ENCODE measurements at places on chromosomes 11 and 22.

GRCh38 chr11:73317373-73317772, 9.3 kb downstream of the ARHGEF17 start:
- DNase-seq = no peak

DNA sequence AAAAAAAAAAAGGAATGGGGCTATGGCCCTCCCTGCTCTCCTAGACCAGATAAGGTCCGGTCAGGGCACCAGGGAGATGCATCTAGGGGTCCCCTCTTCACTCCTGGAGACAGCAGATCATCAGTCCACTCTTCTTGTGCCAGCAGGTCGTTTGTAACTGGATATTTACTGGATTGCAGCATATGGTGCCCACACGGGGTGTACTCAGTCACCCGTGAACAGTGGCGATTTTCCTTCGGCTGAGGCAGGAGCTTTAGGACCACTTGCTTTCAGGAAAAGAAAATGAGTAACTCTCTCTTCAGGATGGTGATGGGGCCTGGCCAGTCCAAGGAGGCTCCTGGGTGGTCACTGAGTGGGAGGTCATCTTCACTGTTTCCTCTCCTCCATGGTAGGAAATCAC, 38.3 kb upstream of the RAB1B start:
- no peak for DNase-seq

DNA sequence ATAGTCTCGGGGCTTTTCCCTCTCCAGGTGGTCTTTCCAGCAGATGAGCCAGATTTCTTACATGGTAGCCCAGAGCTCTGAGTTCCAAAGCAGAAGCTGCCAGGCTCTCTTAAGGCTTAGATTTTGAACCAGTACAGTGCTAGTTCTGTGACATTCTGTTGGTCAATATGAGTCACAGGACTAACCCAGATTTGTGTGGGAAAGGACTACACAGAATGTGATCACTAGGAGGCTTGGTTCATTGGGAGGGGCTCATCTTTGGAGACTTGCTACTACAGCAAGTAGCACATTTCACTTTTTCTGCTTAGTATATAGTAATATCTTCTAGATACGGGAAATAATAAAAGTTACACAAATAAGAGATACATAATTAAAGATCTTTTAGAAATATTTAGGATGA, 24.1 kb downstream of the RNF214 start:
- peak; percentile 75 for DNase-seq

- DNase-seq = peak; percentile 65
These were observed 23.3 kb downstream of the ARL14EP start for GRCh38 chr11:30346068-30346688.

- peak; percentile 49 for DNase-seq
These were observed 203.7 kb upstream of the DDI1 start for GRCh38 chr11:103832762-103833161.

GRCh38 chr11:61739966-61740365, 12.5 kb upstream of the MYRF start:
- DNase-seq = no peak

DNA sequence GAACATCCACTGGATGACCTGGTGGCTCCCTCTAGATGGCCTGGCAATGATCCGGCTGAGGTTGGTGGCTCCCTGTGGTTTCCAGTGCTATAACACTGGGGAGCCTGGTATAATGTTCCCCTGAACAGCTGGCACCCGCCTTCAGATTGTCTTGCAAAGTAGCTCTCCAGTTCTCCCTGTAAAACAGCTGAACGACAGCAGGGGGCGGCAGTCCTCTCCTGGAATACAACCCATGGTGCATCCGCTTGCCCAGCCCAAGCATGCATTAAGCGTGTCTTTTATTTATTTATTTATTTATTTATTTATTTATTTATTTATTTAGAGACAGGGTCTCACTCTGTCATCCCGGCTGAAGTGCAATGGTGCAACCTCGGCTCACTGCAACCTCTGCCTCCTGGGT, 258.9 kb downstream of the BUD13 start:
- peak; percentile 42 for DNase-seq

- DNase-seq = no peak
These were observed 20.9 kb upstream of the DRD2 start for GRCh38 chr11:113496026-113496651.

- peak; percentile 98 for DNase-seq
These were observed 42.4 kb upstream of the NAV2 start for GRCh38 chr11:19670030-19670791.

- no peak for DNase-seq
These were observed 339.1 kb upstream of the API5 start for GRCh38 chr11:42972741-42973140.

DNA sequence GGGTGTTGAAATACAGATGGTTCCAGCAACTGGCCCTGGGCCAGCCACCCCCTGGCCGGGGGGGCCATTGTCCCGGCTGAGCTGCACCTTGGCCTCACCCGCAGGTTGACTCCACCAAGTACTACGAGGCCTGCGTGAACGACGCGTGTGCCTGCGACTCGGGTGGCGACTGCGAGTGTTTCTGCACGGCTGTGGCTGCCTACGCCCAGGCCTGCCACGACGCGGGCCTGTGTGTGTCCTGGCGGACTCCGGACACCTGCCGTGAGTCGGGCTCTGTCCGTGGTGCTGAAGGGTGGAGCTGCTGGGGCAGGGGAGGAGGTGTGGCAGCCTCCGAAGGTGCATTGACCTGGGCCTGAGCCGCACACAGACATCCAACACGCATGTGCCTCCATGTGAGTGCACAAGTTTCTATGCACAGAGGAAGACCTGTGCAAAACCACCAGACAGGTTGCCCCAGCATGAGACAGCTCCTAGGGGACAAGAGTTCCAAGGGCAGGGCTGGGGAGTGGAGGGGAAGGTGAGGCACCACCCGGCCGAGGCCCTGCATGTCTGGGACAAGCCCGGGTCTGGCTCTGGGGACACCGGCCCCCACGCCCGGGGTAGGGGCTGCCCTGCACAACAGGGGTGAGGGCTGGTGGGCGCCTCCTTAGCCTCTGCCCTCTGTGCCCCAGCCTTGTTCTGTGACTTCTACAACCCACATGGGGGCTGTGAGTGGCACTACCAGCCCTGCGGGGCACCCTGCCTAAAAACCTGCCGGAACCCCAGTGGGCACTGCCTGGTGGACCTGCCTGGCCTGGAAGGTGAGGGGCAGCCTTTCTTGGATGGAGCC, 16.1 kb downstream of the MUC5B start:
- DNase-seq = no peak

GRCh38 chr11:11620921-11621572, 758 bp downstream of the GALNT18 start:
- DNase-seq = peak; percentile 11

- no peak for DNase-seq
These were observed at the start of gene SLC22A8 for GRCh38 chr11:63015521-63016215. Gene SLC22A8, minus strand, starts transcription at chr11:63015841. Its CDS starts 883 bp downstream, at chr11:63014958.

- DNase-seq = peak; percentile 100
These were observed 63.4 kb downstream of the NRXN2 start for GRCh38 chr11:64659417-64660144.

DNA sequence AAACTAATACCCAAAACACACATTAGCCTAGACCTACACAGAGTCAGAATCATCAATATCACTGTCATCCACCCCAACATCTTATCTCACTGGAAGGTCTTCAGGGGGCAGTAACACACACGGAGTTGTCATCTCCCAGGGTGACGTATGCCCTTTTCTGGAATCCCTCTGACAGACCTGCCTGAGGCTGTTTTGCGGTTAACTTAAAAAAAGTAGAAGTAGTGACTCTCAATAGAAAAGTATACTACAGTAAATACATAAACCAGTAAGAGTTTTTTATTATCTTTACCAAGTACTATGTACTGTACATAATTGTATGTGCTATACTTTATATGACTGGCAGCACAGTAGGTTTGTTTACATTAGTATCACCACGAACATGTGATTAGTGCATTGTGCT, 80.5 kb downstream of the PGR start:
- DNase-seq = no peak

DNA sequence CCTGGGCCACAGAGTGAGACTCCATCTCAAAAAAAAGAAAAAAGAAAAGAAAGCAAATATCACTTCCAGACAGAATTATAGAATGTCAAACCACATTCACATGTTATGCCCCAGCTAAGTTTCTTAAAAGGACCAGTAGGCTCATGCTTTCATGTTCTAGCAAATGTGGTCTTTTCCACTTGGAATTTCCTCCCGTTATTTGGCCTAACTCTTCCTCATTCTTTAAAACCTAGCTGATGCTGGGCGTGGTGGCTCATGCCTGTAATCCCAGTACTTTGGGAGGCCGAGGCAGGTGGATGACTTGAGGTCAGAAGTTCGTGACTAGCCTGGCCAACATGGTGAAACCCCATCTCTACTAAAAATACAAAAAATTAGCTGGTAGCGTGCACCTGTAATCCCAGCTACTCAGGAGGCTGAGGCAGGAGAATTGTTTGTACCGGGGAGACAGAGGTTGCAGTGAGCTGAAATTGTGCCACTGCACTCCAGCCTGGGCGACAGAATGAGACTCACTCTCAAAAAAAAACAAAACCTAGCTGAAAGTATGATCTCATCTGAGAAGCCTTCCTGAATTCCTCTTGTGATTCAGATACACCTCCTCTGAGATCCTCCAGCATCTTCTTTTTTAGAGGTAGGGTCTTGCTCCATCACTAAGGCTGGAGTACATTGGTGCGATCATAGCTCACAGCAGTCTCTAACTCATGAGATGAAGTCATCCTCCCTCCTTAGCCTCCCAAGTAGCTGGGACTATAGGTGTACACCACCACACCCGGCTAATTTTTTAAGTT, 50.4 kb downstream of the FCHSD2 start:
- peak; percentile 18 for DNase-seq

- DNase-seq = no peak
These were observed 28.5 kb upstream of the MUC5B start for GRCh38 chr11:1194231-1194976.

DNA sequence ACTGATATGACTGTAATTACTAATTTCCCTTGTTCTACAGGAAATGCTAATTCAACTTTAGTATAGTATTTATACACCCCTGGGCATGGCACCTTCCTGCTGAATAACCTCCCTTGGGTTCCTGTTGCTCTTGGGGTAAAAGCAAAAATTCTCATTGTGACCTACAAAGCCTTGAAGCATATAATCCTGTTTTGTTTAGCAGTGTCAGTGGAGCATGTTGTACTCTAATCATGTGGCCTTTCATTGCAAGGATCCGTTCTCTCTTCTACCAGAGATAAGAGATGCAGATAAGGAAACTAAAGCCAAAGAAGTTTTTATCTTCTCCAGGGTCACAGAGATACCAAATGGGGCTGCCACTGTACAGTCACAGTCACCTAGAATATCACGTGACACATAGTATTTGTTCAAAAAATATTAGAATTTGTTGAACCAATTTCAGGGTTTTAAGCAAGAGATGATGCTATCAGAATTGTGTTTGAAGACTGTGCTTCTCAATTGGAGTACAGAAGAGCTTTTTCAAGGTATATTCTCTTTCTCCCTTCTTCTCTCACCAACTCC, 25.1 kb downstream of the CSRP3 start:
- DNase-seq = no peak

DNA sequence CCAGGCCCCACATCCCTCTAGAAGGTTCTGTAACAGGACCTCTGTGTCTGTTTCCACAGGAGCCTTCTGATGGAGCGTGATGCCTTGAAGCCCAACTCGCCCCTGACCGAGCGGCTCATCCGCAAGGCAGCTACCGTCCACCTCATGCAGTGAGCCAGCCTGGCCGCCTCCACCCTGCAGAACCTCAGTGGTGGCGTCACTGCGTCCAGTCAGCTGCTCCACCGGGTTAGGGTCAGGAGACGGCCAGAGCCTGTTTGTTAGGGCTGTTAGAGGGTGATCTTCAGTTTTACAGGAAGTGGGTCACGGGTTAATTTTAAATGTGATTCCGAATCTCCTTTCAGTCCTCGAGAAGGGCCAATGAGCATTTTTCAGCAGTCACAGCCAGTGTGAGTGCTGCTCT, 3.9 kb upstream of the GTSE1 start:
- no peak for DNase-seq

DNA sequence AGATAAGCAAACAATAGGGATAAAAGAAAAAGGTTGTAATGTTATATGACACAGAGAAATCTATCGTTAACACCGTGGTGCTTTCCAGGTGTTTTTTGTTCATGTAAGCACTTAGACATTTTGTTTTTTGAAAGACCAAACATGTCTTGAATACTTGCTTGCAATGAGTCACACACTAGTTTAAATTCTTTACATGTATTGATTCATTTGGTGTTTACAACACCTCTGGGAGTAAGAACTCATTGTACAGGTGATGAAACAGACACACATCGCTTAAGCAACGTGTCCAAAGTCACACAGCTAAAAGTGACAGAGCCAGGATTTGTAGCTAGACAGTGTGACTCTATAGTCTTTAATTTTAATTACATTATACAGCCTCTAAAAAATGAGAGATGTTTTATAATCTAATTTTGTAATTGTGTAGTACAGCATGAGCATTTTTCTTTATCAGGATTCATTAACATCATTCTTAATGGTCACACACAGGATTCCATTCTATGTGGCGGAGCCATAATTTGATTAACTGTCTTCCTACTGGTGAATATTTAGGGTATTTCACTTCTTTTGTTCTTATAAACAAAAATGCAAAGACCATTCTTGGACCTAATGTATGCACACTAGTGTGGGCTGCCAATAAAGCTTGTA, 148.8 kb downstream of the DBX1 start:
- no peak for DNase-seq

- DNase-seq = no peak
These were observed 799 bp upstream of the CDC42BPG start for GRCh38 chr11:64845129-64845775.

- DNase-seq = no peak
These were observed 14.8 kb downstream of the SHISA8 start for GRCh38 chr22:41899992-41900651.

DNA sequence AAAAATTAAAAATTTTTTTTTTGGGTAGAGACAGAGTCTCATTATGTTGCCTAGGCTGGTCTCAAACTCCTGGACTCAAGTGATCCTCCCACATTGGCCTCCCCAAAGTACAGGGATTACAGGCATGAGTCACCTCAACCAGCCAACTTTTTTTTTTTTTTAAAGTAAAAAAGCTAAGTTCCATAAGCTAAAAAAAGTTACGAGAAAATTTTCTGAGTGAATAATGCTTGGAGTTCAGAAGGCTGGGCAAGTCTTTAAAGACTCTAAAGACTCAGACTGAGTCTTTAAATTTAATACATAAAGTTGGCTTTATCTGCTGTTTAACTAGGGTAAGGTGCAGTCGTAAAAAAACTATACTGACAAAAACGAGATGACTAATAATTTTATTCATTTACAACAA, 5.6 kb downstream of the DDX6 start:
- peak; percentile 58 for DNase-seq

DNA sequence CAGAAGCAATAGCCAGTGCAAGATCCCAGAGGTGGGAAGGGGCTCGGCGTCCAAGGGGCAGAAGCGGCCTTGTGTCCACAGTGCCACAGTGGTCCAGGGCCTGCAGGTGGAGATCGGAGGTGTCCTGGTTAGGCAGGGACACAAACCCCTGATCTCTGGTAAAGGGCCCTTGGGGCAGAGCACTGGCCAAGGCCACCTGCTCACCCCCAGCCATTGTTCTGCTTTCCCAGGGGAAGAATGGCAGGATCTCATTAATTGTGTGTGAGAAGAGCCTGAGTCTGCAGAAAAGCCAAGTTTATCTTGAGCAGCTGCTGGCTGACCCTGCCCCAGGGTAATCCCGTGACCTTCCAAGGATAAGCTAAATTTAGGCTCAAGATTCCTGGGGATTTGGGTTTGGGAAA, 3.1 kb upstream of the CLDN5 start:
- DNase-seq = no peak
